ENCODE measurements at places on chromosomes 13 and 19. TPM values are rescaled to one million over a fixed set of nuclear protein-coding genes. Genes with fewer than 3 reads are reported as not detected.

The UGGT2 gene
- total RNA-seq: 49.6 TPM

The AMER2 gene
- 81.6 TPM for total RNA-seq

The CALR3 gene
- 0.39 TPM for total RNA-seq

The PRX gene
- 51.7 TPM for total RNA-seq

The MBD3L3 gene
- not detected for total RNA-seq

The KLK4 gene
- total RNA-seq: not detected

The CATSPERD gene
- total RNA-seq: 3.6 TPM

The ZNF470 gene
- total RNA-seq: 18.1 TPM

The ZNF570 gene
- total RNA-seq: 17.4 TPM

The PLPP2 gene
- total RNA-seq: 11.8 TPM

The ANGPTL8 gene
- not detected for total RNA-seq

The UCHL3 gene
- 31.6 TPM for total RNA-seq

The TMEM59L gene
- 21.4 TPM for total RNA-seq

The CBLC gene
- total RNA-seq: not detected

The IL4I1 gene
- 0.30 TPM for total RNA-seq

The ZNF69 gene
- total RNA-seq: 19.8 TPM

The ANKLE1 gene
- 0.61 TPM for total RNA-seq

The IZUMO2 gene
- not detected for total RNA-seq

The FAAP24 gene
- 2.3 TPM for total RNA-seq

The KLK7 gene
- 0.50 TPM for total RNA-seq

The ZNF14 gene
- 24.2 TPM for total RNA-seq

The LMTK3 gene
- total RNA-seq: 10.8 TPM

The SYNGR4 gene
- total RNA-seq: not detected

The BCAM gene
- total RNA-seq: 34.3 TPM

The JAK3 gene
- total RNA-seq: 4.3 TPM

The KIR2DL1 gene
- not detected for total RNA-seq

The FPR1 gene
- 19.4 TPM for total RNA-seq

The CLEC17A gene
- total RNA-seq: 0.17 TPM

The ZNF285 gene
- 13.4 TPM for total RNA-seq

The NLRP8 gene
- total RNA-seq: not detected

The TECR gene
- total RNA-seq: 85.7 TPM

The DIAPH3 gene
- 6.5 TPM for total RNA-seq

The MAMSTR gene
- total RNA-seq: 0.89 TPM

The ZNF345 gene
- 12.1 TPM for total RNA-seq

The KCNRG gene
- total RNA-seq: 7.5 TPM

The ZSCAN1 gene
- 3.0 TPM for total RNA-seq

The ZNF418 gene
- total RNA-seq: 27.4 TPM

The KRTDAP gene
- total RNA-seq: not detected

The RAB3A gene
- total RNA-seq: 26.7 TPM

The TMEM86B gene
- total RNA-seq: 0.59 TPM

The COL4A2 gene
- 171 TPM for total RNA-seq

The KLF16 gene
- 4.8 TPM for total RNA-seq

The SHISA2 gene
- 8.5 TPM for total RNA-seq

The WDR88 gene
- total RNA-seq: 0.22 TPM

The EPS8L1 gene
- 4.0 TPM for total RNA-seq

The C1QTNF9 gene
- 0.20 TPM for total RNA-seq

The C19orf44 gene
- total RNA-seq: 6.1 TPM

The DNAAF3 gene
- 8.4 TPM for total RNA-seq

The ZIC5 gene
- 5.9 TPM for total RNA-seq

The PLIN5 gene
- total RNA-seq: 4.0 TPM

The FXYD3 gene
- 2.6 TPM for total RNA-seq

The CYSLTR2 gene
- total RNA-seq: 1.3 TPM

The CGB3 gene
- not detected for total RNA-seq

The LMO7 gene
- 24.3 TPM for total RNA-seq
